ENCODE measurements at places on chromosomes 13 and 19.
A peak's percentile ranks its signal among the peaks of the same experiment; 100 is the strongest.

DNA sequence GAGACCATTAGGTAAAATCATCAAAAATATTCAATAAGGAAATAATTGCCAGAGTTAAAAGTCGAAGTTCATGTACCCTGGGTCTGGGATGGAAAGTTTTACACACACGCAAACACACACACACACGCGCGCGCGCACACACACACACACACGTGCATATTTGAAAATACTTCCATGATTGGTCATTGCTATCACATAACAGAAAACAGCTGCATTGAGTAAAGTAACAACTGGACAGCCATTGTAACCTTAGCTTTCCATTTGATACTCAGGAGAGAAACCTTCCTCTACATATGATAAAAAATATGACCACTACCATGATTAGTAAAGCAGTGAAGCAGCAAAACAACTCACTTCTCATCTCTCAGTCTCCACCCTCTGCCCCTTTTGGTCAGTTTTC lies 490.0 kb upstream of the SGCG start:
- DNase-seq: no peak

- DNase-seq: no peak
Observed at GRCh38 chr19:46639358-46640182, 3.6 kb upstream of the GNG8 start.

DNA sequence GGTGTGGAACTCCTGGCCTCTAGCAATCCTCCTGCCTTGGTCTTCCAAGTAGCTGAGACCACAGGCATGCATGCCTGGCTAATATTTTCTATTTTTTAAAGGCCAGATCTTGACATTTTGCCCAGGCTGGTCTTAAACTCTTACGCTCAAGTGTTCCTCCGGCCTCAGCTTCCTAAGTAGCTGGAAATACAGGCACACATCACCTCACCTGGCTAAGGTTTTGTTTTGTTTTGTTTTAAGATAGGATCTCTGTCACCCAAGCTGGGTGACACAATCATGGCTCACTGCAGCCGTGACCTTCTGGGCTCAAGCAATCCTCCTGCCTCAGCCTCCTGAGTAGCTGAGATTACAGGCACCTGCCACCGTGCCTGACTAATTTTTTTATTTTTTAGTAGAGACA lies 5.5 kb upstream of the RLN3 start:
- no peak for DNase-seq

DNA sequence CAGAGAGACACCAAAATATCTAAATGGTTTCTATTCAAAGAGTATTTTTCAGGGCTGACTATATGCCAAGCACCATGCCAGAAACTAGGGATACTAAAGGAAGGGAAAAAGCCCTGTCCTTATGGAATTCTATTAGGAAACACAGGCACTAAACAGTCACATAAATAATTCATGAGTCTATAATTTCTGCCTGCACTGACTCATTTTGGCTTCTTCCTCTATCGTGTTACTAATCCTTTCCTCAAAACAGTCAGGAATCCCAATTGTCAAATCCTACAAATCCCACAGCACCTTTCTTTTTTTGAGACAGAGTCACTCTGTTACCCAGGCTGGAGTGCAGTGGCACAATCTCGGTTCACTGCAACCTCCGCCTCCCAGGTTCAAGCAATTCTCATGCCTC lies 29.2 kb downstream of the XPO4 start:
- no peak for DNase-seq

DNA sequence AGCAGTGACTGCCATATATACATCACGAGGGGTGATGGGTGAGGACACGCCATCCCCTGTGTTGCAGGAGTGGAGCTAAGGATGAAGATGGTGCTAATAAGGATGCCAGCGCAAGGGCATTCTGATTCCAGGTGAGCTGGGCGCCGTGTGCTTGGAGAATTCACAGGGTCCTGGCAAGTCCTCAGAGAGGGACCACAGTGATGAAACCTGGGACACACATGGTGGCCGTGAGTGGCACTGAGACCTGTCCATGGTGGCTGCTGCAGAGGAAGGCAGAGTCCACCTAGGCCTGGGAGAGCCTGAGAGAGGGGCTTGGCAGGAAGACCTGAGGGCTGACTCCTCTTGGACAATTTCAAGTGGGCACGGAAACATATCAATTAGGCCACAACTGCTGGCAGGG lies 65.2 kb downstream of the RFX2 start:
- DNase-seq: no peak

GRCh38 chr13:71860547-71861138 lies 6.4 kb downstream of the DACH1 start:
- DNase-seq: no peak

DNA sequence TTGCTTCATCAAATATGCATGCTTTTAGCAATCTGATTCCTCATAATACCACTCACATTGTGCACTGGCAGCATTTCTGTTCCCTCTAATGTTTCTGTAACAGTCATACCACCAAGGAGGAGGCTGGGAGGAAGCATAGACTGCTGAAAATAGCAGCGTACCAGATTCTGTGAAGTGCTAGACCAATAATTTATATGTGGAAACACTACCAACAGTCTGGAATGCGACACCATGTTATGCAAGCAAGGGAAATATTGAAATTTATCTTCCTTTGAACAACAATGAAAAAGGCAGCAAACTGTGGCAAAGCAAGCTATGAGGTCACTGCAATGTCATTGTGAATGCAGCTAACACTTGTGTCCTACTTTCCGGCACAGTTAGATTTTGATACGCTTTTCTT lies 1388.0 kb downstream of the EFNB2 start:
- DNase-seq: no peak

GRCh38 chr13:92379371-92379770 lies 847.2 kb upstream of the GPC6 start:
- DNase-seq: no peak

GRCh38 chr19:18102916-18103542 lies 5.5 kb downstream of the MAST3 start:
- DNase-seq: no peak

DNA sequence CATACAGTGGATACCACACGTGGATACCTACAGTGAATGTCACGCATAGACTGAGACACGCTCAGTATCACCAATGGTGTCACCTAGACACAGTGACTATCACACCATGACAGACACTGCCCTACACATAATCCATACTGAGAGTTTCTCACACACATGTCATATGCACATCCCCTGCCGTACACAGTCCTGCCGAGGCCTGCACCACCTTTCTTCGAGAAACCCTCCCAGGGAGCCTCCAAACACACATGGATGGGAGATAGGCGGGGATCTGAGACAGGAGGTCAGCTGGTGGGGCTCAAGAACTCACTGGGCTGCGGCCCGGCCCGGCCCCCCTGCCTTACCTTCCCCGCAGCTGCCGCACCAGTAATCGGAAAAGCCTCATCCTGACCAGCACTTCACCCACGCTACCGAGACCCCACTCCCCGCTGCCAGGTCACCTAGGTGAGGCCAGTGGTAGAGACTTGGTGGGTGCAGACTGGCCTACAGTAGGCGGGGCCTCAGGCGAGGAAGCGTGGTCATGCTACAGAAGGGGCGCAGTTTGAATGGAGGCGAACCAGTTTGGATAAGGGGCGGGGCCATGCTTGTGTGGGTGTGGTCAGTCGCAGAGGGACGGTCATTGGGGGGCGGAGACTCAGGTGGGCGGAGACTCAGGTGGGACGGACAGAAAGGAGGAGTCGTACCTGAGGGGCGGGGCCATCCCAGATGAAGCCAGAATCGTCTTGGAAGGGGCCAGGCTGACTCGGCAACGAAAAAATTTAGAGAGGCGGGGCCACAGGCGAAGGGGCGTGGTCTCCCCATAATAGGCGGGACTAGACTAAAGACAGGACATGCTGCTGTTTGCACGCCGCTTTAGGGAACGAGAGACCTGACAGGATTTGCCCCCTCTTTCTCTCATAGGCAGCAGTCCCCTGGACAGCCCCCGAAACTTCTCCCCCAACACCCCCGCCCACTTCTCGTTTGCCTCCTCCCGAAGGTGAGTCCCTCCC lies 2.1 kb downstream of the MAST1 start:
- peak; percentile 89 for DNase-seq

DNA sequence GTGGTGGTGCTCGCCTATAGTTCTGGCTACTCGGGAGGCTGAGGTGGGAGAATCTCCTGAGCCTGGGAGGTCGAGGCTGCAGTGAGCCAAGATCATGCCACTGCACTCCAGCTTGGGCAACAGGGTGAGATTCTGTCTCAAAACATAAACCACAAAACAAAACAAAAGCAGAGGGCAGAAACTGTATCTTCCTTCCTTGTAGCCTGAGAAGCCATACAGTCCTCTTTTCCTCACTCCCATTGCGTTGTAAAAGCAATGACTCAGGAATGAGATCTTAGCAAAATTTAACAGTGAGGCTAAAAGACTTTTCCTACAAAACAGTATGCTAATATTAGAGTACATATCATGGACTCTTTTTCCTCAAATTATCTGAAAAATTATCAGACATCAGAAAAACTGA lies 130.9 kb downstream of the SHISA2 start:
- DNase-seq: no peak

DNA sequence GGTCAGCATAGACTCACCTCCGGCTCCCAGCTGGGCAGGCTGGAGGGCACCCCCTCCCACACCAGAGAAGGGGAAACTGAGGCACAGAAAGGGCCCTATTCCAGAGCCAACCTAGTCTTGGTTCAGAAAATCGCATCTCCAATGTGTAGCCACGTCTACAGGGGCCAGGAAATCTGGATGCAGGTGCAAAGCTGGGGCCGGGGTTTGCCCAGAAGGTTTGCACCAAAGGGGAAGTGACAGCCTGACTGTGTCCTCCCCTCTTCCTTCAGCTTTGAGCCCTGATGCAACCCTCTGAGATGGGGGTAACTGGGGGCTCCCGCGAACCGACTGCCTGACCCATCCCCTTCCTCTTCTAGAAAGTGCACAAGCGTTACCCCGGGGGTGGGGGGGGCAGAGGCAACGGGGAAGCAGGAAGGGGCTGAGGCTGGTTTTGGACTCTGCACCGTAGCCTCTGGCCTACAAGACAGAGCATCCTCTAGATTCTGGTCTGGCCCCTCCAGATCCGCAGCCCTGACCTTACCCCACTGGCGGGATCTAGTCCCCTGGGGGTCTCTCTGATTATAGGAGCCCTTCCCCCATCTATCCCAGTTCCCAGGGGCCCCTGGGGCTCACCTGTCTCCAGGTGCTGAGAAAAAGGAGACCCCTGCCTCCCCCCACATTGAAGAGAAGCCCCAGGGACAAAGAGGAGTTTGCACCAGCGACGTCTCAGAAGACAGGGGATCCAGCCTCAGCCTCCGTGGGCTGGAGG lies 1.1 kb upstream of the ONECUT3 start:
- no peak for DNase-seq

- no peak for DNase-seq
Observed at GRCh38 chr19:46381346-46381745, 32.0 kb downstream of the CCDC8 start.

DNA sequence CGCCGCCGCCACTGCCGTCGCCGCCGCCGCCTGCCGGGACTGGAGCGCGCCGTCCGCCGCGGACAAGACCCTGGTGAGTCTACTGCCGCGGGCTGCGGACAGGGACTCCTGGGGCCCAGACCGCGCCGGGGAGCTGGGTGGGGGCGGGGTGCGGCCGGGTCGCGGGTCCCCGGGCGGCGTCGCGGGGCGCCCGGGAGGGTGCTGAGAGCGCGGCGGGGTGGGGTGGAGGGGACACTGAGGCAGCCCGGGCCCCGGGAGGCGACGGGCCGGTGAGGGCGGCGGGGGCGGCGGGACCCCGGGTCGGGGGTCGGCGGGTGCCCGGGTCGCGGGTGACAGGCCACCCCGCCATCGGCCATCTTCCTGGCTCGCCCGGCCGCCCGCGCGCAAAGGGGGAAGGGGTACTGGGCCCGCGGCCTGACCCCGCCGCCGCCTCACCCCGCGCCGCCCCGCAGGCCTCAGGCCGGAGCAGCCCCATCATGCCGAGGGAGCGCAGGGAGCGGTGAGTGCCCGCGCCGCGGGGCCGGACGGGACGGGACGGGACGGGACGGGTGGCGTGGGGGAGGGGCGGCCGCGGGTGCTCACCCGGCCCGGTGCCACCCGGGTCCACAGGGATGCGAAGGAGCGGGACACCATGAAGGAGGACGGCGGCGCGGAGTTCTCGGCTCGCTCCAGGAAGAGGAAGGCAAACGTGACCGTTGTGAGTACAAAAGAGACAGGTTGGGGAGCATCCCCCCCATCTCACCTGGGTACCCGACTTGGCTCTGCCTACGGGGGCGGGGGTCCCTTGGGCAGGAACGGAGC lies 489 bp downstream of the CCNE1 start:
- no peak for DNase-seq

- DNase-seq: no peak
Observed at GRCh38 chr13:111033172-111034130, 81.7 kb upstream of the ARHGEF7 start.

DNA sequence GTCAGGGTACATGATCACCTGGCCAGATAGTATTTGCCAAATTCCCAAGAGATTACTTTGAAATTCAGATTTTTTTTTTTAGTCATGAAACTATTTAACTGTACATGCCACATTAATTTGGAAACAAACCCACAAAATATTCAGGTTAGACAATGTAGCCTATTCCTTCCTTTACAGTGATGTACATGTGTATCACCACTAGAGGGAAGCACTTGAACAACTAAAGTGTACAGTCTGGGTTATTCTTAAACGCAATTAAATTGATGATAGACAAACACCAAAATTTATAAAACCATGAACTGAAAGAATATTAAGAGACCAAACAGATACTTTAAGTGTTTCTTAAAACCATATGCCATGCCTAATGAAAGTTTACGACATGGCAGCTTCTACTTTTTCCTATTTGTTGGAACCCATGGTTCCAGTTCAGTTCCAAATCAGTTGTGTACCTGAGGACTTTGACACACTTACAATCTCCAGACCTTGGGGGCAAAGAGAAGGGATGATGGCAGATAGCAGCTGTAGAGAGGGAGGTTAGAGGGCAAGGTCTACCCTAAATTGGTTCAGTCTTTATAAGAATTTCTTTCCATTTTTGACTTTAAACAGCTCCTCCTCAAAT lies 52.8 kb downstream of the TNFSF13B start:
- peak; percentile 4 for DNase-seq

DNA sequence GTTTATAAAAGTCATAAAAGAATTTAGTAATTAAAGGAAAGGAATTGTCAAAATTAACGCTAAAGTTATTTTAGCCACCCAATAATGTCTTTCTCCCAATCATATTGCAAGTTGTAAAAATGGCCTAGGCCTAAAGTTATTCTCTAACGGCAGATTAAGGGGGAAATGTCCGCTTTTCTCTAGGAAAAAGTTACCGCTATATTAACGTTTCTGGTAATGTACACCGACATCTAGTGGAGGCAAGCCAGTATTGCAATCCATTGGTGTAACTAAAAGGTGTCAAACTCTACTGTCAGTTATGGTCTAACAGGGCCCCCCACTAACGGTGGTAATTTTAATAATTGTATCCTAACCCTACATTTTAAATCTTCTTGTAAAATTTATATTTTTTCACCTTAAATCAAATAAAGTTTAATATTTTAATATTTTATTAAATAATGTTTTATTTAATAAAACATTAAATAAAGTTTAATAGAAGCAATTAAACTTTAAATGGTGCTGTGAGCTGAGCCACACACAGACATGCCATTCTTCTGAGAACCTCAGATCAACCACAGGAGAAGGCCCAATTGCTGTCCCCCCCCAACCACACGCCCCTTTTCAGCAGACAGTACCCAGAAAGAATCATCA lies 35.9 kb upstream of the ZSCAN5A start:
- no peak for DNase-seq
